H4 (cell line): ENCODE measurements at places on chromosomes 1 and 21. TPM values are rescaled to one million over a fixed set of nuclear protein-coding genes. Genes with fewer than 3 reads are reported as not detected.

C4BPA gene
- 0.15 TPM in 1 of 2 replicates, not detected in the other for total RNA-seq

- DNase-seq = no peak
Observed at GRCh38 chr1:14997646-14998276, 155.8 kb upstream of the TMEM51 start.

RBM8A gene
- total RNA-seq = 335 and 394 TPM in 2 replicates

KRTAP20-4 gene
- total RNA-seq = not detected in 2 replicates

GRCh38 chr1:207904391-207904790, 6.5 kb downstream of the CD34 start:
- DNase-seq = no peak

GRCh38 chr21:23578027-23578426, 2029.3 kb downstream of the MRPL39 start:
- no peak for DNase-seq

GRCh38 chr1:229665912-229666558, 40.0 kb downstream of the URB2 start:
- DNase-seq = no peak

DNA sequence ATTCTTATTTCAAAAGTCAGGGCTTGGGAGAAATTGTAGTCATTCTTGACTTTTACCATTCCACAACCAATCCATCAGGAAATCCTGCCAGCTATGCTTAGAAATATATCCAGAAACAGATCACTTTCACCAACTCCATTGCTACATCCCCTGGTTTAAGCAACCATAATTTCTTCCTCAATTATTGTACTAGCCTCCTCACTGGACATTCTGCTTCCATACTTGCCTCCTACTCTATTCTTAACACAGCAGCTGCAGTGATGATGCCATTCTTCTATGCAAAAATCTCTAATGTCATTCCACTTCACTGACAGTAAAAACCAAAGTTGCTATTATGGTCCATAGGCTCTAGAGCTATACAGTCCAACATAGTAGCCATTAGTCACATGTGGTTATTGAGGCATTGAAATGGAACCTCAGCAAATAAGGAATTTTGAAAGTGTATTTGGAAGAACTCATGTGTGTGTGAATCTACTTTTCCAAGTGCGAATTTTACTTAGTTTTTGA, 110.7 kb upstream of the KIAA0040 start:
- DNase-seq = no peak

DNA sequence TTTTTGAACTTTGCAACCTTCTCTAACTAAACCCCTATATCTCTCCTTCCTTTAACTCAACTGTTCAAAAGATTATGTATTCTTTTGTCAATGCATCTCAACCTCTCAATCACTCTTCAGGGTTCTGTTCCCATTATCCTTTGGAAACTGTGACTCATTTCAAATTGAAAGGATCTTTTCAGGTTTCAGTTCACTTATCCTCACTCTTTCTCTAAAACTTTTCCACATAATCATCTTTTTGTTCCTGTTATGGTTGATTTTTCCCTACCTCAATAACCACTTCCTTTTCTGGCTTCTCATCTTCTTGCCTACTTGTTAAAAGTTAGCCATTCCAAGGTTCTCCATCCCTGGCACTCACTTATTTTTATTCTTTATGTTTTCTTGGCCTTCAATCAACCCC, 56.2 kb upstream of the NUF2 start:
- DNase-seq = no peak

GRCh38 chr1:61921435-61921834, 179.2 kb downstream of the PATJ start:
- no peak for DNase-seq

DNA sequence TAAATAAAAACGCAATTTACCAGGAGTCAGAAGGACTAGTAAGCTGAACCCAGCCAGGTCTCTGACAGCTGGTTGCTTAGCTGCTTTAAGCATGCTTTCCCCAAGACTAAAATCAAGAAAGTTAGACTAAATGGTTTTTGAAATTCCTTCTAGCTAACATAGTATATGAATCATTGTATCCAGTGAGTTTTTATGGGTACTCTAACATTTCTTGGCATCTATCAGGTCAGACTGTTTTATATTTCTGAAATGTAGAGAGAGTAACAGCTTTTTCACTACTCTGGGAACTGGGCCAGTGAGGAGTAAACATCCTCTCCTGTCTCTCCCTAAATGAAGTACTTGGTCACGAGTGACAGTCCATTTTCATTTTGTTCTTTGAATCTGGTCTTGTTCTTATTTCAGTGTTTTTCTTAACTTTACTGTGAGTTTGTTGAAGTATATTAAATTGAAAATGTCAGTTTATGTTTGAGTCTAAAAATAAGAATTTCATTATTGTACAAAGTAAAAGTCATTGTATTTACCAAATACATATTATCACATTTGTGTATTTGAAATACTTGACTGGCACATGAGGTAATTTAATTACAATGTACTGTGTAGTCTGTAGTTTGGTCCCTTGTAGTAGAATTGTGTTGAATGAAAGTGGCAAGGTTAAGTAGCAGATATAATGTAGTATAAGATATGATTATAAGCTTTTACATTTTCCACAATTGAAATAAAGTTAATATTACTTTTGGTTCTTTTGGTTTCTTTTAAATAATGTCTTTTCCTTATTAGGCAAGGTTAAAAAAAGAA, 47.6 kb downstream of the PKN2 start:
- DNase-seq = peak; percentile 84

DNA sequence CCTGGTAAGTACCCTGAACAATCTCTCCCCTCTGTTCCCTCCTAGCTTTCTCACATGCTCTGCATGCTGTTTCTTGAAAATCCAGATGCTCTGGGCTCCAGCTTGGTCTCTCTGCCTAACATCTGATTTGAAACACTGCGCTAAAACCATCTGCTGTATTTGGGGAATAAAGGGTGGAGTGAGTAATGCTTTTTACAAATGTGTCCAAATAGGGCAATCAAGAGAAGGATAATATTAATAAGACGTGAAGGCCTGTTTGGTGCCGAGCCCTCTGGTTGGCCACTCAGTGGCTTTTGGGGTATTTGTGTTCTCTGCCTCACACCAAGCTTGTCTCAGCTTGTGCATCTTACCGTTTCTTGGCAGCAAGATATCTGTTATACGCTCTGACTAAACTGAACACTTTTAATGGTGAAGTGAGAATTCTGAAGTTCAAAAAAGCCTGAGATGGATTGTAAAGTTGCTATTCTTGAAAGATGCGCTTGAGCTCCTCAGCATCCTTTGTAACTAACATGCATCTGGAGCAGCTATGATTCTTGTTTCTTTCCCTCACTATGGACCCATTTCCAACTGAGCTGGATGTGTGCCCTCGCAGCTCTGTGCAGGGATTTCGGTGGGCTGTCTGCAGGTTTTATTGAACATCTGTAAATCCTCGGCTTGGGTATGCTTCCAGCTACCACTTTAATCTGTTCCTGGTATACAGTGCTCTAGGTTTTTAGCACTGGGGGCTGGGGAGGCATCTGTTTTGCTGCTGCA, 269.4 kb downstream of the RWDD3 start:
- DNase-seq = no peak

FAM177B gene
- total RNA-seq = not detected in 2 replicates

DCST1 gene
- total RNA-seq = not detected in 2 replicates

- DNase-seq = no peak
Observed at GRCh38 chr1:29122682-29123052, 1.0 kb downstream of the TMEM200B start.

- DNase-seq = no peak
Observed at GRCh38 chr1:187146388-187146787, 317.6 kb downstream of the PLA2G4A start.

ADAMTS4 gene
- not detected in 2 replicates for total RNA-seq

ARHGAP30 gene
- total RNA-seq = 0.02 TPM in 1 of 2 replicates, not detected in the other

DNA sequence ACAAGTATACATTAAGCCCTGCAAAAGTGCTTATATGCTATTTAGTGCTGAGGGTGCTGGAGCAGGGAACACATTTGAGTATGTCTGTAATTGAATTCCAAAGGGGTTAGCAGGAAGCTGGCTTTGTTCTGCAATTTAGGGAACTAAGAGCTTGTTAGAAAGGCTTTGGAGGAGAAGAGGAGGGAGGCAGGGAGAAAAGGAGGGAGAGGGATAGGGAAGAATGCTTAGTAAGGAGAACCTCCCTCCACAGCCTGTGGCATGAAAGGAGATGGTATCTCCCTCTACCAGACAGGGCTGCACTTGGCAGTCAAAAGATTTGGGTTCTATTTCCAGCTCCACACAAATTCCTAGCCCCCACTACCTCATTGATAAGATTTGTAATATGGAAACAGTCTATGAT, 217.8 kb downstream of the DAB1 start:
- DNase-seq = no peak

- no peak for DNase-seq
Observed at GRCh38 chr1:52238887-52239707, 97.2 kb downstream of the ZFYVE9 start.

DNA sequence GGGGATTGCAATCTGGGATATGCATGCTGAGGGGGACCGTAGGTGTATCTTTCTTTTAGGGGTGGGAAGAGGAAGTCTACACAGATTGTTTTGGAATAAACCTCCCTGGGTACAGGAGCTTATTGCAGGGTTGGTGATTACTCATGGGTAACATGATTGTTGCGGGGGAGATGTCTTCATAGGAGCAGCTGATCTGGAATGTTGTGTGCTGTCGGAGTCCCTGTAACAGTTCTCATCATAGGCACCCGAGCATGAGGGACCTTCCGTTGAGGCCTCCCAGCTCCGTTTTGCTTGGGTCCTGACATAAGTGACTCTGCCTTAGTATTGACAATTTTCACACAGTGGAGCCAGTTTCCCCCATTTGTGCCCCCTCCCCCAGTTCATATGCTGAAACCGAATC, 4.2 kb upstream of the PRXL2B start:
- DNase-seq = no peak

- DNase-seq = no peak
Observed at GRCh38 chr1:87840767-87841166, 512.1 kb downstream of the LMO4 start.

GRCh38 chr1:233867028-233867427, 37.4 kb upstream of the SLC35F3 start:
- no peak for DNase-seq
